ENCODE measurements at places on chromosomes 12 and 14. TPM values are rescaled to one million over a fixed set of nuclear protein-coding genes. Genes with fewer than 3 reads are reported as not detected.
A peak's percentile ranks its signal among the peaks of the same experiment; 100 is the strongest.

GRCh38 chr14:30194741-30195148 is 267.1 kb upstream of the PRKD1 start:
- no peak overlapping the region for H3K27ac ChIP-seq
- H3K4me1 ChIP-seq, result no peaks in the 10 kb centered on the region
- DNase-seq, result no peak
- H3K27me3 ChIP-seq, result no peaks in the 10 kb centered on the region

- H3K27ac ChIP-seq, result no peak overlapping the region
- no peaks in the 10 kb centered on the region for H3K36me3 ChIP-seq
- DNase-seq, result no peak
- H3K4me1 ChIP-seq, result no peaks in the 10 kb centered on the region
- H3K4me3 ChIP-seq, result no peak overlapping the region
These were observed 97.4 kb downstream of the TSPAN8 start for GRCh38 chr12:71060426-71060825.

TCL1B gene
- not detected for total RNA-seq

AMN1 gene
- 4.0 TPM for total RNA-seq

GRCh38 chr12:100268835-100269564 is 2.0 kb downstream of the SCYL2 start:
- H3K27ac ChIP-seq, result peak overlapping the region; percentile 8
- peaks cover 7% of the 10 kb centered on the region for H3K36me3 ChIP-seq
- H3K27me3 ChIP-seq, result no peaks in the 10 kb centered on the region
- no peak for DNase-seq
- H3K4me1 ChIP-seq, result peaks cover 37% of the 10 kb centered on the region
- H3K4me3 ChIP-seq, result peak overlapping the region; percentile 91

DNA sequence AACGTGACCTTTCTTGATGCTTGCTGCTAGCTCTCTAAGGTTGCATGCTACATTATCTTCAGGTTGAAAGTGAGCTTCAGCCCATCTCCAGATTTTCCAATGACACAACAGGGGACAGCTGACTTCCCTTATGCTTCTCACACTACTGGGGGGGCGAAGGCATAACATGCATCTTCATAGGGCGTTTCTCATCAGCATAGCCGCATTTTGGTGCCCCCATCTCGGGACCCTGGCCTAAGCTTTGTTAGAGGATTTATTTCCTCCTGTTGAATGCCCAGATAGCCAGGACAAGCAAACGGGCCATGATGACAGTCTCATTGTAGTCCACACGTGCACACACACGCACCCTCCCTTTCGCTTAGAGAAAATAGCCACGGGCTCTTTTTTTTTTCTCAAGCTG is 30.7 kb downstream of the SSPN start:
- no peak overlapping the region for H3K27ac ChIP-seq
- H3K4me3 ChIP-seq, result no peak overlapping the region
- no peaks in the 10 kb centered on the region for H3K36me3 ChIP-seq
- no peaks in the 10 kb centered on the region for H3K4me1 ChIP-seq

GRCh38 chr14:72892103-72892878 is 1.6 kb downstream of the DPF3 start:
- peaks cover 65% of the 10 kb centered on the region for H3K27me3 ChIP-seq
- H3K4me1 ChIP-seq, result peaks cover 42% of the 10 kb centered on the region
- peak overlapping the region; percentile 92 for H3K4me3 ChIP-seq
- H3K36me3 ChIP-seq, result peaks cover 18% of the 10 kb centered on the region
- peak overlapping the region; percentile 37 for H3K27ac ChIP-seq
- DNase-seq, result peak; percentile 55

GRCh38 chr12:119383206-119383605 is 48.7 kb downstream of the CCDC60 start:
- peaks cover 6% of the 10 kb centered on the region for H3K27me3 ChIP-seq
- no peaks in the 10 kb centered on the region for H3K4me1 ChIP-seq
- no peak overlapping the region for H3K4me3 ChIP-seq
- no peak for DNase-seq
- H3K36me3 ChIP-seq, result no peaks in the 10 kb centered on the region

- H3K27ac ChIP-seq, result no peak overlapping the region
- peaks cover 5% of the 10 kb centered on the region for H3K27me3 ChIP-seq
- DNase-seq, result no peak
- no peak overlapping the region for H3K4me3 ChIP-seq
- H3K36me3 ChIP-seq, result no peaks in the 10 kb centered on the region
These were observed 266.2 kb upstream of the PELI2 start for GRCh38 chr14:55851961-55852360.

FAM181A gene
- total RNA-seq, result not detected

DNA sequence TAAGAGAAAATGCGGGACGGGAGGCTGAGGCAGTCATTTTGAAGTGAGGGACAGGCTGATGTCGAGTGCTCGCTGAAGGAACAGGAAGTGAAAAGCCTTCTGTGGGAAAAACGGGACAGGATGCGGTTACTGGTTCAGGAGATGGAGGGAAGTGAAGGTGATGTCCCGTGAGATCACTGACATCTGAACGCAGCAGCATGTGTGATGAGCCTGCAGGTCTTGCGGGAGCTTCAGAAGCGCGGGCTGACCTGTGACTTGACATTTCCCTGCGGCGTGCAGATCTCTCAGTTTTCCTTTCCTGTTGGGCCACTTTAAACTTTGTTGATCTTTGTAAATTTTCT is 77.8 kb downstream of the DDX51 start:
- H3K4me1 ChIP-seq, result peaks cover 25% of the 10 kb centered on the region
- H3K27ac ChIP-seq, result peak overlapping the region; percentile 41
- peak overlapping the region; percentile 1 for H3K4me3 ChIP-seq

DNA sequence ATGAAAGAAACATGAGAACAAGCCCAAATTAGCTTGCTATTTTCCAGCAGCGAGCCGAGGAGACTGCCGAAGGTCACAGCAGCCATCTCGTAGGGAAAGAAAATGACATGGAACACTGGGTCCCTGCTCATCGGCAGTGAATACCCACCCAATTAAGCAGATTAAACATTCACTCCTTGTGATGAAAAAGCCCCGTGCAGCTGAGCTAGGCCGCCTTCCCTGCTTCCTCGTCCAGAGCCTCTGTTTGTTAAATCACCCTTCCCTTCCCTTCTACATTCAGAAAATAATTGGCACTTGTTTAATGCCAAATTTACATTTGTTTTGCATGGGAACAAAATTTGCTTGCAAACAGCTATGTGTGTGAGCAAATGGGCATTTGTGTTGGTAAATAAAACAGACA is 342.5 kb downstream of the RMST start:
- no peak for DNase-seq
- H3K36me3 ChIP-seq, result no peaks in the 10 kb centered on the region
- no peak overlapping the region for H3K4me3 ChIP-seq
- no peaks in the 10 kb centered on the region for H3K27me3 ChIP-seq
- no peaks in the 10 kb centered on the region for H3K4me1 ChIP-seq

DNA sequence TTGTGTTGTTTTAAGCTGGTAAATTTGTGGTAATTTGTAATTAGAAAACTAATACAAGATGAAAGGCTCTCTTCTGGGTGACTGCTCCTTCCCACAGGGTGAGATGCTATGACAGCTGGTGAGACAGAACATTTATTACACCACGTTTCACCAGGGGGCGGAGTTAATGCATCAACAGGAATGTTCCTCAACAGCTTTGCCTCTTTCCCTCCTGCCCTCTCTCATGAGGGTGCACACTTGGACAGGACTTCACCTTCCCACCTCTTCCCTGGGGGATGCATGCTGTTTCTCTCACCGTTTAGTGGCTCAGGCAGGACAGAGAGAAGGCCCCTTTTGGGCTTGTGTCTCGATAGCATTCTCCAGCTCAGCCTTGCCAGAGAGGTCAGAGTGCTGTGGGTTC is 13.4 kb upstream of the PPP1R1A start:
- H3K27ac ChIP-seq, result no peak overlapping the region
- no peak overlapping the region for H3K4me3 ChIP-seq
- H3K36me3 ChIP-seq, result no peaks in the 10 kb centered on the region
- peaks cover 15% of the 10 kb centered on the region for H3K27me3 ChIP-seq
- no peak for DNase-seq

ZBTB42 gene
- 4.9 TPM for total RNA-seq

KRT7 gene
- total RNA-seq, result 9.1 TPM

KRT75 gene
- not detected for total RNA-seq

- no peak overlapping the region for H3K4me3 ChIP-seq
- H3K36me3 ChIP-seq, result no peaks in the 10 kb centered on the region
- H3K27me3 ChIP-seq, result no peaks in the 10 kb centered on the region
- peaks cover 26% of the 10 kb centered on the region for H3K4me1 ChIP-seq
- no peak overlapping the region for H3K27ac ChIP-seq
- DNase-seq, result no peak
These were observed 50.1 kb downstream of the KLRG1 start for GRCh38 chr12:9039397-9039977.

- peaks cover 10% of the 10 kb centered on the region for H3K4me1 ChIP-seq
- peaks cover 92% of the 10 kb centered on the region for H3K27me3 ChIP-seq
- no peak overlapping the region for H3K4me3 ChIP-seq
- DNase-seq, result no peak
- no peak overlapping the region for H3K27ac ChIP-seq
These were observed 699 bp upstream of the HOXC11 start for GRCh38 chr12:53972152-53972702.

BDKRB1 gene
- not detected for total RNA-seq

DNA sequence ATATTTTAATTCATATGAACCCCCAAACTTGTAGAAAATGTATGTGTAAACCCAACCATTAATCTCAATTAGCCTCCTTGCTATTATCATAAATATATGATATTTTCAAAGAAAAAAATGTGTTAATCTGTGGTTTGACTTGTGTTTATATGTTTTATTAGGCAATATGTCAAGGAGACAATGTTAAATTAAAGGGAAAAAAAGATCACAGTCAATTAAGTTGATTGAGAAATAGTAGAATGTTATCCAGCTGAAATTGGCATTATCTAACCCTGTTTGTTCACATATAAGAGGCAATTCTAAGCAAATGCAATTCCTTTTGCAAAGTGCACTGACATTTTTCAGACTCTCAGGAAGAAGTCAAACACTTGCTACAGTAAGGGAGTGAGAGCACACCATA is 745.3 kb downstream of the C12orf50 start:
- no peaks in the 10 kb centered on the region for H3K4me1 ChIP-seq
- no peak for DNase-seq
- H3K36me3 ChIP-seq, result no peaks in the 10 kb centered on the region
- no peaks in the 10 kb centered on the region for H3K27me3 ChIP-seq
- no peak overlapping the region for H3K4me3 ChIP-seq

- no peak overlapping the region for H3K27ac ChIP-seq
- no peaks in the 10 kb centered on the region for H3K36me3 ChIP-seq
- peaks cover 12% of the 10 kb centered on the region for H3K27me3 ChIP-seq
- no peaks in the 10 kb centered on the region for H3K4me1 ChIP-seq
These were observed 37.3 kb downstream of the GPR135 start for GRCh38 chr14:59427653-59428580.

Measured in activated CD4-positive, alpha-beta memory T cell treated with anti-CD3 and anti-CD28 coated beads, Interleukin-2, amount 10 ng/mL, durations not matched to agents 7 days and 5 days (primary cell).